ENCODE measurements at places on chromosomes 3 and 15.

DNA sequence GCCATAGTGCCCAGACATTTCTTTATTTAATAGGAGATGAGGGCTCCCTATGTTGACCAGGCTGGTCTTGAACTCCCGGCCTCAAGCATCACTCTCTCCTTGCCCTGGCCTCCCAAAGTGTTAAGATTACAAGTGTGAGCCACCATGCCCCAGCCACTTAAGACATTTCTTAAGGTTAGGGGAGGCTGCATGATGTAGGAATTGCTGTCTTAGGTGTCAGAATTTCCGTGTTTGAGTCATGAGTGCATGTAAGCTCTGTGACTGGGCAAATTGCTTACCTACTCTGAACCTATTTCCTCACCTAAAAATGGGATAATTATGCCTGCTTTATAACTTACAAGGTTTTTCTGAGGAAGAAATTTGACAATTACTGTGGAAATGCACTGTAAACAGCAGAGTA, 34.2 kb upstream of the SIAH2 start:
- no peak for DNase-seq

- no peak for DNase-seq
These were observed 42.2 kb upstream of the ATP1B3 start for GRCh38 chr3:141834292-141834691.

DNA sequence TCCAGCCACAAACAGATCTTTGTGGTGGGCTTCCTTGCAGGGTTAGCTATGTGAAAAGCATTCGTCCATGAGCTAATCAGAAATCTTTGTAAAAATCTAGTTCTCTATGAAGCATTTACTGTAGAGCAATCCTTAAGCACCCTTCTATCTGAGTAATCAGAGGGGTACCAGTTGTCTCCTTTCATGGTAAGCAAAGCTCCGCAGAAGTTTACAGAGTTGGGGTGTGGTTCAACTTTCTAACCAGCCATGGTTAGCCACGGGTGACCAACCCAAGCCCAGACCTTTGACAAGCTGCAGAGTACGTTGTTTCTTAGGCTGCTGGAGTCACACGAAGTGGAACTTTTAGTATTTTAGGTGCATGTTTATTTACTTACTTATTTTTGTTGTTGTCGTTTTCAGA, 77.4 kb downstream of the FLNB start:
- no peak for DNase-seq

DNA sequence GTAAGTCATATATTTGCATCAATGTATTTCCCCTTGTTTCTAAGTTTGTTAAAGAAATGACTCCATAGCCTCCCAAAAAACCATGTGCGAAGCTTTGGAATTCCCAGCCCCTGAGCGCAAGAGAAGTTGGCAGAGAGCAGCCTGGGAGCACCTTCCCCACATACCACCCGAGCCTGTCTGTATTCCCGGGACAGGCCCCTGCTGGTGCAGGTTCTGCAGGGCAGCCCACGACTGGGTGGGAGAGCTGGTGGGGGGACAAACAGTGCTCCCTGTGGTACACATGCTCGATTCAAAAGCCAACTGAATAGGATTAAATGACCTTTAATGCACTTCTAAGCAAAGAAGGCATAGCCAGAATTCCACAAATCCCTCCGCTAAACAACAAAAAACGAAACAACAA, 74.6 kb upstream of the SNRPA1 start:
- no peak for DNase-seq

GRCh38 chr3:182904164-182904563, 76.2 kb downstream of the DCUN1D1 start:
- no peak for DNase-seq

DNA sequence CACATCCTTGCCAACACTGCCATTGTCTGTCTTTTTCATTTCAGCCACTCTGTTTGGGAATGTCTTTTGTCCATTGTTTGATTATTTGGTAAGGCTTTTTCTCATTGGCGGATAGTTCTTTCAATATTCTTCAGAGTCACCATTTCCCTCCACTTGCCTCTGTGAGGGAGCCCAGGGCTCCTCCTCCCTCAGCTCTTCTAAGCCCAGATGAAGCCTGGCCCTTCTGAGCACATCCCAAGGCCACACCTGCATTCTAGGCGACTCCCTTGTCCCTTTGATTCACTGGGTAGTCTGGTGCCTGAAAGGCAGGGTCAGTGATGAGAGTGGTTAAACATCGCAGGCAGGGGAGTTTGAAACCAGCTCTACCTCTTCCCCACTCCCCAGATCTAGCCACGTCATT, 12.4 kb upstream of the LTF start:
- no peak for DNase-seq

- DNase-seq = no peak
These were observed 153.9 kb upstream of the ARHGEF26 start for GRCh38 chr3:153967260-153967659.

- no peak for DNase-seq
These were observed 84.9 kb upstream of the SPATA12 start for GRCh38 chr3:56975567-56975966.

GRCh38 chr15:66651913-66652642, 50.0 kb upstream of the SMAD6 start:
- no peak for DNase-seq

- no peak for DNase-seq
These were observed 134.6 kb downstream of the MEIS2 start for GRCh38 chr15:36965570-36966342.

All from mesothelial cell of epicardium (in vitro differentiated cells).